ENCODE measurements at places on chromosomes 7 and 10.

DNA sequence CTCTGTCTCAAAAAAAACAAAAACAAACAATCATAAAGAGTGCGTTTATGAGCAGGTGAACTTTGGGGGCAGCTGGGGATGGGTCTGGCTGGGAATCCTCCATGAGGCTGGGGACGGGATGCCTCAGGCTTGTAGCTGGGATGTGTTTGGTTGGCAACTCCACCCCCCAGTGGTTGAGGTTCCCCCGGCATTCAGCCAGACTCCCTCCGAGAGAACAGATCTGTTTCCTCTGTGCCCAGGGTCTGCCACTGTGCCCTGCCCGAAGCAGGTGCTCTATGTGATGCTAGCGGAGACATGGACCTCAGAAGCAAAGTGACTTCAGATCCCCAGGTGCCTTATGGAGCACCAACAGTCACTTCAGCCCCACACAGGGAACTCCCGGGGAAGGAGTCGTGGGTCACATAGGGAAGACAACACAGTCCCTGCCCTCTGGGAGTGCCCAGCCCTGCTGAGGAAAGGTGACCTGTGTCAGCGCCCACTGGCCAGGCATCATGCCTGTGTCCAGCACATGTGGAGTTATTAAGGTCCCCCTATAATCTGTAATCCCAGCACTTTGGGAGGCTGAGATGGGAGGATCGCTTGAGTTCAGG, 29.3 kb upstream of the GTF2IRD1 start:
- DNase-seq, result no peak

- no peak for DNase-seq
Observed at GRCh38 chr10:85638797-85639196, 727.8 kb downstream of the GRID1 start.

DNA sequence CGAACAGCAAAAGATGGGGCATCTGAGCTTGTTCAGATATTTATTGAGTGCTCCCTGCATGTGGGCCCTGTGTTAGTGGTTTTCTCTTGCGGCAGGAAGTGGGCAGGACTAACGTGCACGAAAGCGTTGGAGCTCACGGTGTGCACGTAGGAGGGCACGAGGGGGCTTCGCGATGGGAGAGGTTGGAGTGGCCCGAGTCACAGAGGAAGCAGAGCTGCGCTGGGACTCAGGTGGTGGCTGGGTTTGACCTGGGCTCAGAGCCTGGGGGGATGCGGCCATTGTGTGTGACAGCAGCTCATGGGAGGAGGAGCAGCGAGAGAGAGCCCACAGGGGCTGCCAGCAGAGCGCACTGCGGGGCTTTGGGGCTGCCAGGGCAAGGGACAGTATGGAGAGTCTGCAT, 7.7 kb downstream of the ZSCAN25 start:
- DNase-seq, result no peak

- no peak for DNase-seq
Observed at GRCh38 chr10:1310271-1310789, 254.1 kb downstream of the WDR37 start.

DNA sequence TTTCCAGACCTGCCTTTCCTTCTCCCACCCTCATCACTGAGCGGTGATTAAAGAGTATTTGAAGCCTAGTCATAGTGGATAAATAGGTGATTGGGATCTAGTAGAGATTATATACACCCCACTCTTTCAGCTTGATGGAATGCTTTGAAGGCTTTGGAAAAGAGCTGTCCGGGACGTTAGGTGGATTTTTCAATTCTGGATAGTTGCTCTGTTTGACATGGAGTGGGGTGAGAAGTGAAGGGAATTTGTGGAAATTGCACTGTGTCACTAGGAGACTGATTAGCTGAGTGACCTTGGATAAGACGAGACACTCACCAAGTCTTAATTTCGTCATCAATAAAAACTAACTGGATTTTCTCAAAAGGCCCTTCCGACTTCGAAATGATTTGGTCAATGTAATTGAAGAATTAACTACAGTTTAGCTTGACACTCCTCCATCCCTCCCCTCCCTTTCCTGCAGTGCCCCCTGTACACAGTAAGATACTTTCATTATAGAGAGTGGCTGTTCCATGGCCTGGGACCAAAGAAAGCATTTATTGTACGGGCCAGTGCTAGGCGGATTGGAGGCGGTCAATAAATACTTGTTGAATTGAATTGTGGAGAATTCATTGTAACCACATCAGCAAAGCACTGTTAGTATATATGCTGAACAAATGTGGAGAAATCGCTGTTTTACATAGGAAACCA, 962 bp downstream of the ZKSCAN1 start:
- no peak for DNase-seq

- no peak for DNase-seq
Observed at GRCh38 chr10:28331841-28332240, 29.0 kb upstream of the MPP7 start.

GRCh38 chr10:52213321-52213752, 100.7 kb upstream of the DKK1 start:
- DNase-seq, result no peak

DNA sequence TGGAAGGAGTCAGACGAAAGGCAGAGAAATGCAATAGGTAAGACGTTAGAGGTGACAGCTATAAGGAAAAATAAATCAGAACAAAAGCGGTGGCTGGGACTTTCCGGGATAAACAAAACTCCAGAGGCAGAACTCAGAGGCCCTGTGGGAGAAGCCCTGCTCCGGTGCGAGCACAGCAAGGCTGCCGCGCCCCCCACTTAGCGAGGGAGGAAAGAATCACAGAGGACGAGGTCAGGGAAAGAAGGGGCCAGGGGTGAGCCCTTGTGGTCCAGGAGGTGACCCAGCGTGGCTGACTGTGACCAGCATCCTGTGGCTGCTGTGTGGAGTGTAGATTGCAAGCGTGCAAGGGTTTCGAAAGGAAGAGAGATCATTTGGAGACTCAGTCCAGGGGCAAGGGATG, 591.8 kb upstream of the ADARB2 start:
- no peak for DNase-seq

DNA sequence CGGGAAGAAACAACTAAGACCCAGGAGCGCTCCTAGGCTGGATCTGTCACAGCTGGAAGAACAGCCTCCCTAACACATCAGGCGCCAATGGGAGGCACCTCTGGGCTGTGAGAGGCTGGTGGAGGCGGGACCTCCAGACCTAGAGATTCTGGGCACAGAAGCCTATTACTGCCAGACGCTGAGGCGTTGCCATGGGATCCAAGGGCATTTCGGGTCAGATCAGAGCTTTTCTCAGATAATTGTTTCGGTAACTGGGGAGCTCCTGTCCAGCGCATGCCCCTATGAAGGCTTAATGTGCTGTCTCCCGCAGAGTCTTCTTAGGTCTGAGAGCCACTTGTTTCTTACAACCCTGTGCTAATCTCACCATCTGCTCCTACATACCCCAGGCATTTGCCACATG, 339.2 kb downstream of the ZNF716 start:
- no peak for DNase-seq

DNA sequence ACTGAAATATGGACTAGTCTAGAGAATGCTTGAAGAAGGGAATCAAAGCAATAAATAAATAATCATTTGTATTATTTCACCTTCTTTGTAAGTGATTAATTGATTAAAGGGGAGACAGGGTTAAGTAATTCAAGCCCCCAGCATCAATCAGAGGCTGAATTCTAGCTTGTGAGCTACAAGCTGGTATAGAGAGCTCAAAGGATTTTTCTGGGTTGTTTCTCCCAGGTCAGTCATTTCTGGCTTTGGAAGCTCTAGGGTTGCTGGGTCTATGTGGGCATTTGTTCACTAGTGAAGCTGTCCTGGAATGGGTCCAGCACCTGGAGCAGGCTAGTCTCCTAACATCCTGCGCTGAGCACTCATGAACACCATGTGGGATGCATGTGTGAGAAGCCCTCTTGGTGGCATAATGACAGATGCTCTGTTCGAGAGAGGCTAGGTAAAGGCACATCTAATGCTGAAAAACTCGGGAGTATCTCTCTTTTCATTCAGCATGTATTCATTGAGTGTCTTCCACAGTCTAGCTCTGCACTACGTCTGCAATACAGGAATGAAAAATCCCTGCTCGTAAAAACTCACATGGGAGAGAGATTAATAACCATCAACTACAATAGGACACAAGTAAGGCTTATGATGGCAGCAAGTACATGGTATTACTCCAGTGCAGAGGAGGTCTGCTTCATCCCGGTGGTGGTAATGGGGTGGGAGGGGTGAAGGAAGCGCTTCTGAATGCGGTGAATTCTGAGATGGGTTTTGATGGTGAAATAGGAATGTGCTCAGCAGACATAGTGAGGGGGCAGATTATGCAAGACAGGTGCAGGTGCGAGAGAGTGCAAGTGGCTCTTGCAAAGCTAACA, 68.0 kb upstream of the NRP1 start:
- DNase-seq, result no peak

DNA sequence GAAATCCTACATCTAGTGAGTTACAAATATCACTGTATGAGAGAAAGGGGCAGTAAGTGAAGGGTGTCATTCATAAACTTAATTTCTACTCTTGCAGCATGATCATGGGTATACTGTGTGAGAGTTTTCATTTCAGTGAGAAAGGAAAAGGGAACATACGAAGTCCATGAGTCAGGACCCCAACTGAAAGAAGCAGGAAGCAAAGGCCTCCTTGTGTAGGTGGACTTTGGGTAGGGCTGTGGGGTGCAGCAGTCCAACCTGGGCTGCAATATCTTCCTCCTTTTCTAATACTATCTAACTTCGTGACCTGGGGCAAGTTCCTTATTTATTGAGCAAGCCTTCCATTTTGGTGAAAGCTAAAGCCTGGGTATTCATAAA, 248.2 kb upstream of the TCF7L2 start:
- no peak for DNase-seq

DNA sequence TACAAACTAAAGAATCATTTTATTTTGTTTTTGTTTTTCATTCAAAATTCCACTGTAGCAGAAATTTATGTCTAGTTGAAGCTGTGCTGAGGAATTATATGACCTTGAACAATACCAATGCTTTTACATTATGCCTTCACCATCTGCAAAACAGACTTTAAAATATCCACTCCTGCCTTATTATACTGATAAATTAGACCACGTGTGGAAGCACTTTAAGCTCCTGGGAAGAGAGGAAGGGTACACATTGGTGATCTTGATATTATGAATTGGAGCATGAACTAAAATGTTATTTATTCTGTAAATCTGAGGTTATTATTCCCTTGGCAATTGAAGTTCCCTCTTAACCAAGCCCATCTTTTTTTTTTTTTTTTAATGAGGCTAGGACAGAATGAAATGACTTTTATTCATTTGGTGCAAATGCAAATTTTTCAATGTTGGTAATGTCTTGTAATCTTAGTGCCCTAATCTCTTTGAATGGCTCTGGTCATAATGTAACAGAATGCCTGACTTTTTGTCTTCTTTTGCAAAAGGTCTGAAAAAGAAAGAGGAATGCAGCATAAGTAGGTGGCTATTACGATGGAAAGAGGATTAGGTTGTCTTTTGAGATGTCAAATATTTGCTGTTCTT, 139.9 kb upstream of the COBL start:
- no peak for DNase-seq

DNA sequence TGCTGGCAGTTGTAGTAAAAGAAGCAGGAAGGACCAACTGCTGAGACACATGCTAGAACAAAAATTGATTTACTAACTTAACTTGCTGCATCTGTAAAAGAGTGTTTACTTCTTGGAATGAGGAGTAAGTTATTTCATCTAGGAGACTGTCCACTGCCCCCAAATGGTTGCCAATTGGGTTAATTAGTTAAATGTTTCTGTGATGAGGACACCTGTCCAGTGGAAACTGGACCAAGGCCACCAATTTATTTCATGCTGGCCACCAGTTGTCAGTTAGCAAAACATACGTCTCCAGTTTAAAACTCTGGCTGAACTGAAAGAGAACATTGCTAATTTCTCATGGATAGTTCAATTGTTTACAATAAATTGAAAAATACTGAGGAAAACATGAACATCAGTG, 191.7 kb downstream of the PPP1R9A start:
- DNase-seq, result no peak

DNA sequence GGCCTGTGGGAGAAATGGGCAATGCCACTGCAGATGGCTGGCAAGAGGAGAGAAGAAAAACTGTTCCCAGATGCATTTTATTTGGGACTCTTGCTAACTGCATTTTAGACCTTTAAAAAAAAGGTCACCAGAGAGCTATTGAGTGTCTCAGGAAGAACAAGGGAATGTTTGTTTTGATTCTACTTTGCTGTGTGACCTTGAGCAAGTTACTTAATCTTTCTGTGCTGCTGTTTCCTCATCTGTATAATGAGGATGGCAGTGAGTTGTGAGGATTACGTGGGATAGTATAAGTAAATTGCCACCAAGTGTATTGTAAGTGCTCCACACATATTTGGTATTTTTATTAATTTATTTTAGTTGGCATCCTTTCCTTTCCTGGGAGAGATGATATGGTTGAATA, 142.0 kb upstream of the AGK start:
- DNase-seq, result no peak

DNA sequence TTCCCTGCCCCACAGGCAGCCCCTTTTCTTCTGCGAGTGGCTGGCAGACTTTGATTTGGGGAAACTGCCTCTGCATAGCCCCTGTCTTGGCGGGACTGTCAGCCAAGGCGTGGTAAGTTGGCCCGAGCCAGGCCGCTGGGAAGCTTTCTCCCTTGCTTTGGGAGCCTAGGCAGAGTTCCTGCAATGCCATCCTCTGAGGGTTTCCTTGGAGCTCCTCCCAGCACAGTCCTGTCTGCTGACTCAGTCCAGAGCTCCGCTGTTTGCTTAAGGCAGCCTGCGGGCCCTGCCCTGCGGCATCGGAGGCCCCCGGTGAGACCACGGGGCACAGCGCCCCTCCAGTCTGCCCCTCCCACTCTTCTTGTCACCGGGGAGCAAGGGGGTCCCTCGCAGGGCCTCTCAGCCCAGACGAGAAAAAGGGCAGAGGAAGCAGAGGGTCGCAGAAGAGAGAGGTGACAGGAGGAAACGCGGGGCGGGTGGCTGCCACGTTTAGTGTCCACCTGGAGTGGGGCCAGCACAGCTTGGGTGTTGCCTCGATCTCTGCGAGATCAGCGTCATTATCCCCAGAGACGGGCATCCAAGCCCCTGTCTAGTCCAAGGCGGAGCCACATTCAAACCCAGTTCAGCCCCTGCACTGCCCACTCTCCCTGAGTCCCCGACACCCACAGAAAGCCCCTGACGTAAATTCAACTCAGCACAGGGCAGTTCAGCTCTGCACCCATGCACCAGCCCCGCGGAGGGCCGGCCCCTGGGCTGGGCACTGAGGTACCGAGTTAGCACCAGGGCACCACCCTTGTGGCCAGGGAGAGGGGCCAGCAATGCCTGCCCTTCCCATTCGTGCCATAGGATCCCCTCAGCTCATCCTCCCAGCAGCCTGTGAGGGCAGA, 59.0 kb upstream of the CHST15 start:
- no peak for DNase-seq

- no peak for DNase-seq
Observed at GRCh38 chr7:124818807-124819206, 53.2 kb upstream of the GPR37 start.

- no peak for DNase-seq
Observed at GRCh38 chr10:14603534-14604102, 171.1 kb downstream of the FAM107B start.

- DNase-seq, result no peak
Observed at GRCh38 chr7:85719981-85720953, 533.4 kb upstream of the SEMA3D start.
